ENCODE measurements at places on chromosomes 1 and 21.

GRCh38 chr1:173581383-173582079, 21.3 kb downstream of the SLC9C2 start:
- no peak for DNase-seq

DNA sequence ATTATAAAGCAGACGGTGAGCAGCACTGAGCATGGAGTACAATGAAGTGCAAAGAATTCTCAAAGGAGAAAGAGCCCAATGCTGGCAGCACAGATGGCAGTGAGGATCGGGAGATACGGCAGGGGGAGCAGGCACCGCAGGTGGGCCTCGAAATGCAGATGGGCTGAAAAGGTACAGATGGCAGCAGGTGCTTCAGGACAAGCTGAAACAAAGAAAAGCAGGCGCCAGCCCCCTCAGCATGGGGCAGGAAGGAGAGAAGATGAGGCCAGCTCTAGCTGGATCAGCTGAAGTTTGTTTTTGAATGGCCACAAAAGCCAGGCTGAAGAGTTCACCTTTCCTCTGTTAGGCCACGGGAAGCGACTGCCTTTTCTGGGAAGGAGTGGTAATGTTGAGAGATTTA, 7.7 kb downstream of the CFAP298 start:
- no peak for DNase-seq

DNA sequence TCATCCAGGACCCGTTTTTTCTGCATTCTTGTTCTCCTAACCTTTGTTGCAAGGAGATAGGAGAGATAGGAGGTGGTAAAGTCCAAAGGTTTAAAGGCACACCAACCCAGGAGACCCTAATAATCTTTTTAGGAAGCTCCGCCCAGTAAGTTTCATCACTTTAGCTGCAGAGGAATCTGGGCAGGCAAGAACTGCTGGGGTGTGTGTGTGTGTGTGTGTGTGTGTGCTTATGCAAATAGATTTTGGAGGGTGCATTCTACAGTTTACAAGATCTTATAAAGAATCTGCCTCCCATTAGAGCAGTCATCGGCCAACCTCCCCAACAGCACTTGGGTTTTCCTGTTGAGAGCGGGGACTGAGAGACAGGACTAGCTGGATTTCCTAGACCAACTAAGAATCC, 3.9 kb upstream of the IL10 start:
- DNase-seq = no peak

DNA sequence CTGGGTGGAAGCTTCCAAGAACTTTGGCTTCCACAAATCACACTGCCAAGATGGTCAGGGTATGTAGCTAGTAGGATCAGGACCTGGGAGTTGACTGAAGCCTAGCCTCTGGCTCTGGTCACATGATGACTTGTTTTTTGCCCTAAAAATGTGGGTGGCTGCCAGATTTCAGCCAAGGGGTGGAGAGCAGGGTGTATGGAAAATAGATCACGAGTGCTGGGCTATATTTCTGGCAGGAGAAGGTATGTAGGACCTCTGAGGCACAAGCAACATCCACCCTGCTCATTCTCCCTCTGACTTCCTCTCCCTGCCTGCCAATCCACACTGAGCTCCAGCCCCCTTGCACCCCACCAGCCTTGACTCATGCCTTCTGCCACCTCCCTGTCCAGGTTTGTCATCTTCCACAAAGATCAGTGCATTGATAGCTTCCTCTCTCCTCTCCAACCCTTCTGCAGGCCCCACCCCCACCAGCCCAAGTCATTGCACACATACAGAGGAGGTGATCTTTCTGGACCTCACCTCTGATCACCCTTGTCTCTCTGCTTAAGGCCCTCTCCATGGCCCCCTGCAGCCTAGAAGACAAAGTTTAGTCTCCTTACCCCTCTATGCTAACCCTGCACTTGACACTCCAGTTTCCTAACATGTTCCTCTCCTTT, 8.3 kb upstream of the CYP4B1 start:
- DNase-seq = no peak

DNA sequence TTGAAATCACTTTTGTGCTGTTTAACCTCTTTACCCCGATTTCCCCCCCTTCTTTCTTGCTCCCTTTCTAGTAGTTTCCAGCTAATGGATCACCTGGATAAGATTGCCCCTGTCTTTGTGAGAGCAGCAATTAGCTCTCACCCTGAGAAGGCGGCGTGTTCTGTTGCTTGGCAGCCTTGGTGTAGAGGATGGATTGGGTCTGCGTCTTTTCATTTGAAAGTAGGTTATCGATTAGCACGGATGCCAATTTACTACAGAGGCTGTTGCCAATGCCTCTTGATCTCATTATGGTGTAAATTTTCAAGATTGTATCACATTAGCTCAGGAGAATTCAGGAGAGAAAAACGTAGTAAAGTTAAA, 26.4 kb downstream of the KIF26B start:
- no peak for DNase-seq

DNA sequence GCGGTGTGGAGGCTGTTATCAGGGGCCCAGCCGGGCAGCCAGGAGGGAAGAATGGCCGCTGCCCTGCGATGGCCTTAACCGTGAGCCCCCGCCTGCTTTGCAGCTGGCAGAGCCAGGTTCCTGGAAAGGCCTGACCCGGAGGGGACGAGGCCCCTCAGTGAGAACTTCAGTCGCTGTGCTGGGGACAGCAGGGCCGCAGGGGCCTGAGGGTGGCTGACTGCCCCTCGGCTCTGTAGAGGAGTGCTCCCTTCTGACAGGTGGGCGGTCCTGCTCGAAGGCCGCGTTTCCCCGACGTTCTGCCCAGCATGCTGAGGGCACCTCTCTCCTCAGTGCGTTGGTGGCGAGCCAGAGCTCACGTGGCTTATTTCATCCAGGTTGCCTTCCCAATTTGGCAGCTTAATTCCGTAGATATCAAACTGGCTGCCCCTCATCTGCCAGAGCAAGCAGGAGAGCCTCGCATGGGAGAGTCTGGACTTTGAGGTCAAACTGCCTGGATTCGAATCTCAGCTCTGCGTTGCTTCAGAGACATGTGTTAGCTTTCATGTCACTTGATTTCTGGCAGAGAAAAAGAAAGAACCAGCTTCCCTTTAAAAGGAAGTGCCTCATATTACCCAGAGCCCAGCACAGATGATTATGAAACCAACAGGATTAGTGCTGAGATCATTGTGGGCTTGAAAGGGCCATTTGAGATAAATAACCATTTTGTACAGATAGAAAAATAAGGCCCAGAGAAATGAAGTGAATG, 239.8 kb downstream of the SDCCAG8 start:
- DNase-seq = no peak

DNA sequence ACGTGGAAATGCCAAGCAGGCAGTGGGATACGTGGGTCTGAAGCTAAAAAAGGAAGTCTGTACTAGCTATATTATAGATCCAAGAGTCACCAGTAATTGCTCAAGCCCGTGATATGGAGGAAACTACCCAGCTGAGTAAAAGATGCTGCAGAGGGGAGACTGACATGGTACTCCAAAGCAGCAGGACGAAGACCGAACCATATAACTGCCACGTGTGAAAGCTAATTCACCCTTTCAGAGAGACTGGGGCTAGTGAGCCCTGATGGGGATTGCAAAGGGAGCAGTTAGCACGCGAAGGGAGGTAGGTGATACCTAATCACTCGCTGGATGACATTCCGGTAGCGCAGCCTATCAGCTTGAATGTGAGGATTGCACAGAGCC, 316 bp downstream of the AP4B1 start:
- peak; percentile 88 for DNase-seq

DNA sequence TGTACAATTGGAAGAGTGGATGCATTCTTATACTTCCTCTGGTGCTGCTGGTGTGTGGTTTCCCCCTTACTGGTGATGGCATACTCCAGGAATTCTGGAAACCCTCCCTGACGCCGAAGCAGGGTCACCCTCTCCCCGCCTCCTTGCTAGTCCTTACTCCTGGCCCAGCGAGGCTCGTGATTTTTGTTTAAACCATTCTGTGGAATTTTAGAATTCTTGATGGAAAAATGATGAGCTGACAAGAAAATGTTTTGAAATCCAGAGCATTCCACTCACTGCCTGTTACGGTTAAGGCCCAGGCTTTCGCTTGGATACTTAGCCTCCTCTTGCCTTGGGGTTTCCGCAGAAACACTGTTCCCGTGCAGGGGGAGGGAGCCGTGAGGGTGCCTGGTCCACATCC, 41.1 kb downstream of the IL6R start:
- no peak for DNase-seq

GRCh38 chr1:39826583-39826982, 37.9 kb upstream of the BMP8B start:
- DNase-seq = peak; percentile 64

- no peak for DNase-seq
These were observed 8.5 kb upstream of the TTC22 start for GRCh38 chr1:54809496-54810074.

- DNase-seq = no peak
These were observed 91.9 kb downstream of the KCNT2 start for GRCh38 chr1:196516373-196516772.

DNA sequence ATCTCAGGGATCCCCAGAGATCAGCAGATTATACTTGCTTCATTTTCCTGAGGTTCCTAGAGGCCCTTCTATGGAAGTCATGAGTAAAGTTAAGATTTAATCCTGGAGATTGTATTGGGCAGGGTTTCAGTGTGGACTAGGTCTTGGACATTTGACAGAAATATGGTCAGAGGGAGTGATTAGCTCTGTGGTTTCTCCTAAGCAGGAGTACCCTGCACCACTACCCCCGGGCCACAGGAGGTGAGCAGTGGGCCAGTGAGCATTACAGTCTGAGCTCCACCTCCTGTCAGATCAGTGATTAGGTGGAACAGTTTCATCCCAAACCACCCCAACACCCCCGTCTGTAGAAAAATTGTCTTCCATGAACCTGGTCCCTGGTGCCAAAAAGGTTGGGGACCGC, 43.2 kb downstream of the PHACTR4 start:
- no peak for DNase-seq

DNA sequence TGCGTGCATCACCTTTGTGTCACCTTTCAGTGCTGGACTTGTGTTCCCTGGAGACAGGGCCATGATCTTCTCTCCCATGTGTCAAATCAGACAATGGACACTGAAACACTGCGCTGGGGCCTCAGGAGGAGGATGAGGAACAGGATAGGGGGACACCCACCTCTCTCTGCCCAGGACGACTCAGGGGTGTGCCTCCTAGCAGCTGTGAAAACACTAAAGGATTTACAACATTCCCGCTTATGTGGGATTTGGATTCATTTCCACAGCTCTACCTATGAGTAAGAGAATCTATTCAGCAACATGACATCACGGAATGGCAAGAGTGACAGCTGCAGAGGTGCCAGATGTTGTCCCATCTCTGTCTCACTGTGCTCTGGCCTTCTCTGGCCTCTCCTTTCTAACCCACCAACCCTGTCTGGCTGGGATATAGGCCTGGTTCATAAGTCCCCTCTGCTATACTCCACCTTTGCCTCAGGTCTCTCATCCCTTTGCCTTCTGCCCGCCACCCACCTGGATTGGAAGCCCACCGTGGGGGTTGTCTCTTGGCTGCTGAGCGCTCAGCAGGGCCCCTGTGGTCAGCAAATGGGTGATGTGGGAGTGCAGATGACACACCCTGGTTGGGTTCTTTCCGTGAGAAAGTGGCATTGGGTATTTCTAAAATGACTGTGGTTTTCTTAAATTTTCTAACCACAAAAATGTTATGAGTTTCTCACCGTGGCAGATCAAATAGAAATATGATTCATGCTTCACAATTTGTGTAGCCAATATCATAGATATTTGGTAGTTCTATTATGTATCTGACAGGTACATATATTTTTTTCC, 47.1 kb upstream of the TLR5 start:
- no peak for DNase-seq

GRCh38 chr1:110643879-110644472, 30.8 kb downstream of the KCNA3 start:
- no peak for DNase-seq

DNA sequence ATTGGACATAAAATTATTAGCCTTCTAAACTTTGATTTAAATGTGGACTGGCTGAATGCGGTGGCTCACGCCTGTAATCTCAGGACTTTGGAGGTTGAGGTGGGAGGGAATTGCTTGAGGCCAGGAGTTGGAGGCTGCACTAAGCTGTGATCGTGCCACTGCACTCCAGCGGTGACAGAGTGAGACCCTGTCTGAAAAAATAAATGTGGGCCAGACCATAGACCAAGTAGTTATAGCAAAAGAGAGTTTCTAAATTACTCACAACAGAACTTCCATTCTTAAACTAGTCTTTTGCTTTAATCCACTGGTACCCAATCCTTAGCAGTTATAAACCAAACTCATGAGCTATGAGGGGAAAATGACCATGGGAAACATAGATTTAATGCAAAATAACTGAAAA, 35.2 kb downstream of the RAP1A start:
- DNase-seq = no peak

DNA sequence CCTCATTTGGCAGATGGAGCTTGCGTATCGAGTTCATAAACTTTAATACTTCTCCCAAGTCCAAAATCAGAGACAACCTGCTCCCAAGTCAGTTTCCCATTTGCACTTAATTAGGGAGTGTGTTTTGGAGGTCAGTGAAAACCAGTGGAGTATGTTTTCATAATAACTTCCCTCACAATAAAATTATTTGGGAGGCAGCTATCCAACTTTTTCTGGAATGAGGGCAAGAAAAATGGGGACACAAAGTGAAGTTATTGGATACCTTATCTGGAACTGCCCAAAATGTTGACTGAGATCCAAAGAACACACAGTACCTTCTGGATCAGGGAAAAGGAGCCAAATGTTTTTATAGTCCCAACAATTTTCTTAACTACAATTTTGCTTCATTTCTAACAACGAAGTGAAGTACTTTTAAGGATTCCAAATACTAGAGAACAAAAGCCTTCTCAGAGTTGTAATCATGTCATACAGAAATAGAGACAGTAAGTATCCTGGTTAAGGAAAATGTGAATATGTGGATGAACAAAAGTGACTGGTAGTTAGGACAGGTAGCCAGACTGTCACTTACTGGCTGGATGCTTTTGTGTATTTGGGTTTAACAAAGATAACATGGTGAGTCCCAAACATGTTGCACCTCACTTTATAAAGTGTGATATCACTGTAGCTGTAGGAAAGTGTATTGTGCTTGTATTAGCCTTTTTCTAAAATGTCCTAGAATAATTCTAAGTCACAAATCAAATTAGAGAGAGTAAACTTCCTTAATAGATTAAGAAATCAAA, 325.0 kb downstream of the HLX start:
- no peak for DNase-seq

GRCh38 chr1:111739925-111740765, 950 bp upstream of the INKA2 start:
- DNase-seq = peak; percentile 95
